ENCODE measurements at places on chromosomes 16 and 17.
A peak's percentile ranks its signal among the peaks of the same experiment; 100 is the strongest.

- DNase-seq, result no peak
Measured at GRCh38 chr17:58172369-58173071, 5.7 kb downstream of the OR4D2 start.

- no peak for DNase-seq
Measured at GRCh38 chr16:83791916-83792315, 15.9 kb upstream of the HSBP1 start.

DNA sequence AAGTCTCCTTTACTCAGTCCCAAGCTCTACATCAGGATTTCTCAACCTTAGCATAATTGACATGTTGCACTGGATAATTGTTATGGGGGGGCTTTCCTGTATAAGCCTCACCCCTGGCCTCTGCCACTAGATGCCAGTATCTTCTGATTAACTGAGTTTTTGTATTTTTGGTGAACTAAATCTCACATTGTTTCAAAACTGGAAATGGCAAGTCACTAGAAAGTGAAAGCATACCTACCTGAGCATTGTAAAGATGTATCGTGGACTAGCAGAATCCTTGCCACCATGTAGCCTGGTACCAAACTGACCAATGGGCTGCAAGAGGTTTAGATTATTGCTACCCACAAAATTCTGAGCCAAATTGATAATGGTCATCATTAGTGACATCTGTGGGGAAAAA is 15.0 kb downstream of the TOP2A start:
- DNase-seq, result no peak

- DNase-seq, result no peak
Measured at GRCh38 chr17:75114552-75115314, 5.0 kb downstream of the ARMC7 start.

GRCh38 chr16:56792967-56793366 is 63.0 kb downstream of the NUP93 start:
- DNase-seq, result no peak

DNA sequence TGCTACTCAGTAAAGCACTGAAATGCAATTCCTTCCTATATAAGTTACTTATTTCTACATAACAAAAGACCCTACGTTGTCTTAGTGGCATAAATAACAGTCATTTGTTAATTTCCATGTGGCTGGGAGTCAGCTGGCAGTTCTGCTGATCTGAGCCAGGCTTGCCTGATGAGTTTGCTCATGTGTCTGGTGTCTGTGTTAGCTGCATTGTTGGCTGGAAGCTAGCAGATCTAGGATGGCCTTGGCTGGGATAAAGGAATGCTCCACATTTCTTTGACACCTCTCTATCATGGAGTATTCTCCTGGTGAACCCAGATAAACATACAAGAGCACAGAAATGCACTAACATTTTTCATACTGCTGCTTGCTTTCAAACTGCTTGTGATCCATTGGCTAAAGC is 264.4 kb upstream of the MON1B start:
- no peak for DNase-seq

DNA sequence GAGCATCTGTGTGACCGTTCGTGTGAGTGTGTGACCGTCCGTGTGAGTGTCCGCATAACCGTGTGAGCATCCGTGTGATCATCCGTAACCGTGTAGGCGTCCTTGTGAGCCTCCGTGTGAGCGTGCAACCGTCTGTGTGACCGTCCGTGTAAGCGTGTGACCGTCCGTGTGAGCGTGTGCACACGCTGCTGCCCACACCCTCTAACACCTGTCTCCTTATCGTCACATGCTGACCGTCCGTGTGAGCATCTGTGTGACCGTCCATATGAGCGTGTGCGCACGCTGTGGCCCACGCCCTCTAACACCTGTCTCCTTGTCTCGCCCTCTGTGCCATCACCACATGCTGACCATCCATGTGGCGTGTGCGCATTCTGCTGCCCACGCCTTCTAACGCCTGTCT is 31.1 kb downstream of the NME3 start:
- no peak for DNase-seq

- DNase-seq, result no peak
Measured at GRCh38 chr16:19896951-19897350, 12.3 kb upstream of the GPRC5B start.

GRCh38 chr16:89365044-89365467 is 125.3 kb downstream of the ANKRD11 start:
- no peak for DNase-seq

GRCh38 chr17:41563607-41564170 is 8.2 kb downstream of the KRT9 start:
- DNase-seq, result no peak

GRCh38 chr16:56241596-56241995 is 50.3 kb downstream of the GNAO1 start:
- DNase-seq, result no peak

DNA sequence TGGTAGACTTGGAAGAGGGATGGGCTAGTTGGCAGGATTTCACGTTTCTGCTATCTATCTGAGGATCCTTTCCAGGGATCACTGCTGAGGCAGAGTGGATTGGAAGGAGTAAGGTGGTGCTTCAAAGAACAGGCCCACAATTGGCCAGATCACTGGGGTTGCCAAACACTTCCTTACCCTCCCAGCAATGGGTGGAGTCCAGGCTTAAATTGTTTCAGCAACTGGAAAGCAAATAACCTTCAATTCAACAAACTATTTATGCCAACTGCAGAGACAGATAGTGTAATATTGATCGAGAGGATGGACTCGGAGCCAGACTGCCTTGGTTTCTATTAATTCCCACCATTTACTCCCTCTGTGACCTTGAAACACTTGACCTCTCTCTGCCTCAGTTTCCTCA is 2.1 kb downstream of the ARRB2 start:
- no peak for DNase-seq

GRCh38 chr16:65658349-65658748 is 536.5 kb upstream of the CDH11 start:
- no peak for DNase-seq

DNA sequence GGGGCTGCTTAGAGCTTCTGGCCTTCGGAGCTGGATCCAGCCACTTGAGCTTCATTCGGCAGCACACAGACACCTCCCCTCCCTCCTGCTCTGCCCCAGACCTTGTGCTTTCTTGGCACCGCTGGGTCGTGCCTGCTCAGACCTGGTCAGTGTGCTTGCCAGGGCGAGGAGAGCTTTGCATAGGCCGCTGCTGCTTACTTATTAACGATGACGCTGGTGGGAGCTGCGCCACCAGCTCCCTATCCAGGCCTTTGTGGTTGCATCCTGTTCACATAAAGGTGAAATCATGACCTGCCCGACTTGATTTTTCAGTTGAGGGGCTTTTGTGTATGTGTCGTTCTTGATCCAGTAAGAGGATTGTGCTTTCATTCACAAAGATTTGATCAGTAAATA is 101.1 kb downstream of the MSI2 start:
- no peak for DNase-seq

DNA sequence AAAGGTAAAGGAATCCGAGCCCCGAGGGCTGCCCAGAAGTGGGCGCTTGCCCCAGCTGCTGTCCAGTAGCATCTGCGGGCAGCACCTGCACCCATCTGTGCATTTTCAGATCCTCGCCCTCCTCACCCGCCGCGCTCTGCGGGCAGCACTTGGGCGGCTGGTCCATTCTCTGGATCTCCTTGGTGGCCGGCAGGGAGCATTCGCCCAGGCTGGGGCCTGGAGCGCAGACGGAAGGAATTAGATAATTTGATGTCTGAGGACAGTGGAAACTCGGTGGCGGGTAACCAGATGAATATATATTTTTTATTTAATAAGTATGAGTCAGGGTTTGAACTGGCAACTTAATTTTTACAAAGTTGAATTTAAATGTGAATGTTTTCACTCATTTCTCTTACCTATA is 88.5 kb downstream of the NPIPB11 start:
- DNase-seq, result no peak

GRCh38 chr17:16272111-16272840 is 55.3 kb downstream of the PIGL start:
- DNase-seq, result no peak

- no peak for DNase-seq
Measured at GRCh38 chr17:60139438-60140285, 10.1 kb upstream of the CA4 start.

- no peak for DNase-seq
Measured at GRCh38 chr16:4336701-4337539, 14.2 kb downstream of the PAM16 start.

DNA sequence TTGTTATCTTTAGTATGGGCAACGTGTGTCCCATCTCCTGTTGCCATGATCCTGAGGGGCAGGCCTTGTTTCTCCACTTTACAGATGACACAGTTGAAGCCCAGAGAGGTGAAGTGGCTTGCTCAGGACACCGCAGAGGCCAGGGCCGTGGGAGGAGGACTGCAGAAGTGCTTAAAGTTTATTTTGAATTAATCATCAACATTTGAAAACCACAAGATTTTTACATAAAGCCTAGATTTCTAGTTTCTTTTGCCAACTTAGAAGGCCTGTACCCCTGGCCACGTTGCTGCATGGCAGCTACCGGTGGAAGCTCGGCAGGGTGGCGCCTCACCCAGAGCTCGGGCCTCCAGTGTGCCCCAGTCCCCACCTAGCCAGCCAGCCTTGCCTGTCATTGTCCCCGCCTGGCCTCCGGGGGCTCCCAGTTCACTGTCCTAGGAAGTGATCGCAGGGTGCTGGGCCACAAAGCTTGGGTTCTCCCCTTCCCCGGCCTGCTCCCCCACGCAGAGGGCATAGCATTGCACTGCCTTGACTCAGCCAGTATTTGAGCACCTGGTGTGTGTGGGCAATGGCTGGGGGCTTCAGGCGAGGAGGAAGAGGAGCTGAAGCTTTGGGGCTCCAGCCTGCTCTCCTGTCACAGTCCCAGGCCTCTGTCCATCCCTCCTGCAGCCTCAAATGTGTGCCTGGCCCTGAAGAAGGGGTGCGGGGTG is 14.8 kb upstream of the ADCY7 start:
- DNase-seq, result no peak

GRCh38 chr17:66464921-66465320 is 162.5 kb downstream of the PRKCA start:
- no peak for DNase-seq

- DNase-seq, result no peak
Measured at GRCh38 chr16:52650318-52650717, 103.4 kb upstream of the TOX3 start.

- no peak for DNase-seq
Measured at GRCh38 chr17:65093930-65094329, 37.4 kb upstream of the GNA13 start.

DNA sequence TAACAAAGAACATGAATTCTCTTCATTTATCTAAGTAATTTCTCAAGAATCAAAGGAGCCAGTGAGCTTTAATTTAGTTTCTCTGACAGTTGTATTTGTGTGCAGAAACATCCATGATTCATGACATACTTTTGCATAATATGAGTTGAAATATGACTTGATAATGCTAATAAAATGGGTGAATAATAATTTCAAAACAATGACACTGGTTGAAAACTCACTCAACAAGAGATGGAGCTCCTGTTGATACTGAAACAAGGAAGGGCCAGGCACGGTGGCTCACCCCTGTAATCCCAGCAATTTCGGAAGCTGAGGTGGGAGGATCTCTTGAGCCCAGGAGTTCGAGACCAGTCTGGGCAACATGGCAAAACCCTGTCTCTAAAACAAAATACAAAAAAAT is 147.0 kb downstream of the MAP2K6 start:
- no peak for DNase-seq

GRCh38 chr17:82314012-82314726 is 3.2 kb downstream of the CD7 start:
- no peak for DNase-seq

- DNase-seq, result no peak
Measured at GRCh38 chr16:85944572-85945423, 45.8 kb downstream of the IRF8 start.

DNA sequence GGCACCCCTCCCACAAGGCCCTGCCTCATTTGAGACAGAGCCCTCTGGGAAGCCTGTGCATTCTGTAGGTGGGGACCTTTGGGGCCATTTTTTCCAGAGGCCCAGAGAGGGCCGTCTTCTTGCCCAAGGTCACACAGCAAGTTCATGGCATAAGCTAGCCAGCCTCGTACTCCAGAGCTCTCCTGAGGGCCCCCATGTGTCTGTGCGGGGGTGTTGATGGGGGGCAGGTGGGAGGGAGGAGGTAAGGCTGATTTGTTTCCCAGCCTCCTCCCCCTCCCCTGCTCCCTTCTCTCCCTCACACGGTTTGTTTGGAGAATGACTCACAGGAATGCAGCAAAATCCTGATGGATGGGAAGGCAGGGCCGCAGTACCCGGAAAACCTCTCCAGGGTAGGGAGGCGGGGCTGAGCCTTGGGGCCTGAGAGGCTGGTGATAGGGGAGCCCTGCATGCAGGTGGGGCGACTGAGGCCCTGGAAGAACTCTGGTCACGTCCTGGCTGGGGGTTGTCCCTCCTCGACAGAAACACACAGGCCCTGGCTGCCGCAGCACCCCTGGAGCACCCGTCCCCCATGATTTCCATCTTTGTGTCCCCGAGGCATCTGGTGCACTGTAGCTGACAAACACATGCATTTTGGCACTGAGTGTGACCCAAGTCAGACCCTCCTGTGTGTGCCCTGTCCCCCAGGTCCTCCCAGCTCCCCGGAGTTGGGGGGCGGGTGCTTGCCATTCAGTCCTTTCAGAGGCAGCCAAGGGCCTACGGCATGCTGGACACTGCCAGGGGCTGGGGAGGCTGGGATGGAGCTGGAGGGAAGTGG is 29.7 kb downstream of the RAI1 start:
- DNase-seq, result no peak

DNA sequence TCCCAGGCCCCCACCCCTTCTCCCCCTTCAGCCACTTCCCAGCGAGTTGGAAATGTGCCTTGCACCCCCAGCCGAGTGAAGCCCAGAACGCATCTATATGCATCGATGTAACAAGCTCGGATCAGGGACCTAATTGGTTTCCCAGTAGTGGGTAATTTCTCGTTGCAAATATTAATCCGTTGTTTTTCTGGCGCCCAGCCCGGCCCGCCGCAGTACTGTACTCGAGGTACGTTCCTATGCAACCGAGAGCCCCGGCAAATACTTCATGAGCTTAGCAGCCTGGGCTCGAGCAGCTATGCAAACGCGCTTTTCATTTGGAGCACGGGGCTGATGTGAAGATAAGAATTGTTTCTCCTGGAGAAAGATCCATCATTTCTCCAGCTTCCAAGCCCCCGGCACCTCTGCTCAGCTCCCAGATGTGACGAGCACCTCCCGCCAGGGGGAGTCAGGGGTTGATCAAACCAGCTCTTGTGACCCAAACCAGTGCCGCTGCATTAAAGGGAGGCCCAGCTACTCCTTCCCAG is 229.8 kb downstream of the KATNIP start:
- peak; percentile 29 for DNase-seq

GRCh38 chr16:66258916-66259845 is 107.3 kb upstream of the CDH5 start:
- DNase-seq, result no peak

GRCh38 chr16:67526149-67526791 is 2.4 kb upstream of the RIPOR1 start:
- no peak for DNase-seq

GRCh38 chr17:65556014-65556909 is 5.2 kb downstream of the AXIN2 start:
- DNase-seq, result peak; percentile 74

DNA sequence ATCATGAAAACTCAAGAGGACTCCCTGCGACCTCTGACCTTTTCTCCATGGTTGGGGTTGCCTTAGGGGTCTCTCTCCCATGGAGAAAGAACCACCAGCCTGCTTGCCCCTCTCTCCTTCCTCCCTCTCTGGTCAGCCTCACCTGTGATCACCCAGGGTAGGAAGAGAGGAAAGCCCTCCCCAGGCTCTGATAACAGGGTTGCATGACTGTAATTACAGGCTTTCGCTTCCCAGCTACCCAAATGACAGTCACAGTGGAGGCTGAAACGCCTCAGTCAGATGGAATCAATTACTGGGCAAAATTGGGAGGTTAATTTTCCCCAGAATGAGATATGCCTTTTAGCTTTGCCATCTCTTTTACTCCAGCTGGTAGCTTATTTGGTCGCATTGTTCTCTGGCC is 265.8 kb upstream of the SOX9 start:
- DNase-seq, result no peak

- DNase-seq, result no peak
Measured at GRCh38 chr17:35291802-35292201, 48.9 kb downstream of the SLFN5 start.

Data from right renal pelvis (tissue), 4 donors.